HCT116 (cell line): ENCODE measurements at places on chromosomes 11 and 22.

- H3K4me1 ChIP-seq = peaks cover 17% of the 10 kb centered on the region
- H3K4me3 ChIP-seq = no peak overlapping the region
- DNase-seq = no peak
- H3K27ac ChIP-seq = no peak overlapping the region
- H3K36me3 ChIP-seq = peaks cover 19% of the 10 kb centered on the region
Observed at GRCh38 chr22:35422145-35422544, 22.2 kb downstream of the MCM5 start.

- no peaks in the 10 kb centered on the region for H3K36me3 ChIP-seq
- H3K4me1 ChIP-seq = peaks cover 61% of the 10 kb centered on the region
- no peaks in the 10 kb centered on the region for H3K27me3 ChIP-seq
- H3K27ac ChIP-seq = peak overlapping the region; percentile 60; the same call in 1 of the 2 replicates
- DNase-seq = no peak
Observed at GRCh38 chr11:68021167-68021787, 9.2 kb upstream of the NDUFS8 start.

GRCh38 chr11:76788661-76789442 is 5.7 kb downstream of the TSKU start:
- H3K27me3 ChIP-seq = no peaks in the 10 kb centered on the region
- no peak overlapping the region for H3K4me3 ChIP-seq
- DNase-seq = peak; percentile 85
- H3K4me1 ChIP-seq = peaks cover 56% of the 10 kb centered on the region
- no peaks in the 10 kb centered on the region for H3K36me3 ChIP-seq
- peak overlapping the region; percentile 63 for H3K27ac ChIP-seq

- H3K4me1 ChIP-seq = no peaks in the 10 kb centered on the region
- DNase-seq = no peak
- no peak overlapping the region for H3K4me3 ChIP-seq
- H3K27ac ChIP-seq = no peak overlapping the region
- H3K36me3 ChIP-seq = no peaks in the 10 kb centered on the region
Observed at GRCh38 chr22:44898236-44898635, 111.6 kb downstream of the PHF21B start.

DNA sequence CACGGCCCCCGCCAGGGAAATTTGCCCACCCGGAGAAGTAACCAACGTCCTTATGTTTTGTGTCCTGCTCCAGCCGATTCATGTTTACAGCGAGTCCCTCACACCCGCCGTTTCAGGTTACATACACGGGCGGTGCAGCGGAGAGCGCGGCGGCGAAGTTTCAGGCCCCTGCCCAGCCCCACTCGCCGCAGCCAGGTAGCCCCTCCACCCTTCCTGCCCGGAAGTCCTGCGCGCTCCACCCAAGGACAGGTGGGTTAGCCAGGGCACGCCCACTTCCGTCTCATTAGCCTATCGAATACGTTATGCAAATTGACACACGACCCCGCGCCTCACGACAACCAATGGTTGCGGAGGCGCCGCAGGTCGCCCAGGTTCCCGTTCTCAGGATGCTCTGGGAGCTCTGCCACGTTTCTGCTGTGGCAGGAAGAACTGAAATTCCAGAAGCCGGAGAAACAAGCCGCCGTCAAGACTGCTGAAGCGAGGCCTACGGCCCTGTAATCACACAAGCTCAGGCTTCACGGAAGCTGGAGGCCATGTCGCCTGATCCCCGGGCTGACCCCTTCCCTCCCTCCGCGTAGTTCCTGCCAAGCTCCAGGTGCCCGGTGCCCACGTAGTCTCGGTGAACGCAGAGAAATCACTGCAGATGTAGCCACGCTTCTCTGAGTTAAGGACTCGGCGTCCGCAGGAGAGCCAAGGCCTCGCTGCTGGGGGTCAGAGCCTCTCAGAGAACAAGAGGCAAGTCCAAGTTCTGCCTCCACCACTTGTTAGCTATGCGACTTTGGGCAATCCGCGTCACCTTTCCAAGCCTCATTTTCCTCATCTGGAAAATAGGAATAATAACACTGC is 22.4 kb upstream of the MYH9 start:
- H3K27ac ChIP-seq = peak overlapping the region; percentile 86
- H3K27me3 ChIP-seq = no peaks in the 10 kb centered on the region
- peak overlapping the region; percentile 80 for H3K4me3 ChIP-seq
- H3K36me3 ChIP-seq = no peaks in the 10 kb centered on the region
- peak; percentile 96 for DNase-seq
